ENCODE measurements at places on chromosomes 6 and 20. TPM values are rescaled to one million over a fixed set of nuclear protein-coding genes. Genes with fewer than 3 reads are reported as not detected.

Gene PYGB
- 213 TPM for total RNA-seq

Gene EPM2A
- 3.7 TPM for total RNA-seq

Gene ANKEF1
- 5.2 TPM for total RNA-seq

Gene NDUFAF4
- 11.3 TPM for total RNA-seq

DNA sequence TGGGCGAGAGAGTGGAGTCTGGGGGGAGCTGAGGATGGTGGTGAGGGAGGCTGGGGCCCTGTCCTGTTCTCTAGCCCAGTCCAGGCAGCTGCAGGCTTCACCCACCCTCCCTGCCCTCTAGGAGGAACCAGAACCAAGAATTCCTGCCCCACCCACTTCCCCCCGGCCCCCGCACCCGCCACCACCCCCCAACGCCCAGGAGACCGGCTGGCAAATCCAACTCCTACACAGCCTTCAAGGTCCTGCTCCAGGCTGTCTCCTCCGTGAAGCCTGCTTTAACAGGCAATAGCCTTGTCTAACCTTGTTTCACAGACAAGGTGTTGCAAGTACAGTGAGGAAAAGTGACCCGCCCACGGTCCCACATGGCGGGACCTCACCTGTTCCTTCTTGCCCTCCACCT is 2.4 kb downstream of the SPDEF start:
- no peak for DNase-seq
